ENCODE measurements at places on chromosomes 6 and 20. TPM values are rescaled to one million over a fixed set of nuclear protein-coding genes. Genes with fewer than 3 reads are reported as not detected.

Gene GNAS-AS1
- total RNA-seq = 13.4 TPM

DNA sequence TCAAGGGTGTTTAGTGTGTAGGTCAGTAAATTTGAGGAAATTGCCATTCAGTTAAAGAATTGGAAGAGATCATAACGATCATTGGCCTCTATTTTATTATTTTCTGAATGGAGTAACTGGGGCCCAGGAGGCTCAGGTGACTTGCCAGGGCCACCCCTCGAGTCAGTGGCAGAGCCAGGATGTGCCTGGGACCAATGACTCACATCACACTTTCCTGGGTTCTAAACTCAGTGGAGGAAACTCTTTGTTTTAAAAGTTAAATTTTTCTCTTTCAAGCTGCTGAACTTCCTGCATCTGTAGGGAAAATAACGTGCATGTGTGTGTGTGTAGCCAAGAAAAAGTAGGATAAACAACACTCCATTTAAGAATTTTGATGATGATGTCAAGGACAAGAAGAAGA, 135.5 kb downstream of the MYLK4 start:
- no peak for DNase-seq

DNA sequence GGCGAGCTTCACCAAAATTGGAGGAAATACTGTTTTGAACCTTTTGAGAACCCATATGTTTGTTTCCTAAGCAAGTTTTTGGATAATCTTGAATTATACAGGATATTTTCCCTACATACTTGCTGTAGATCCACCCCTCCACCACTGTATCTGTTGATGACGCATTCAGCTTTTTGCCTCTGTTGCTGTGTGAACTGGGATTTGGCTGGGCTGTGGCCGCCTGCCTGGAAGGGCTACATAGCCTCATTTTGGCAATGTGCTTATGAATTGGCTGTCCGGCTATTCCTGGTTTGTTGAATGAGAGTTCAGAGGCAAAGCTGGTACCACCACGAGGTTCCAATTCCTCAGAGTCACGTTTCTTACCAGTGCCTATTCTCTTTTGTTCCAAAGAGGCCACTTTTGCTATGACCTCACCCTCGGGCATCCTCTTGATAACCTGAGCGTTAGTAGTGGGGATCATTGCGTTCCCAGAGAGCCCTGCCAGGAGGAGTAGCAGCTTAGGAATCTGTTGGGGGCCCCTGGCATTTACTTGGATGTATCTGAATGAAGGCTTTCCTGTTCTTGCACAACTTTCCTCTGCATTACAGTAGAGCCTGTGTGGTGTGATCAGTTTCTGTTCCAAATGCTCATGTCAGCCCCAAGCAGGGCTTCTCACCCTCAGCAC, 6.4 kb downstream of the FAM83D start:
- DNase-seq = no peak

Gene BTN1A1
- 0.14 TPM for total RNA-seq

Measured in WTC11 (cell line).